ENCODE measurements at places on chromosomes 4 and X. TPM values are rescaled to one million over a fixed set of nuclear protein-coding genes. Genes with fewer than 3 reads are reported as not detected.

- peak; percentile 84 for DNase-seq
Measured at GRCh38 chr4:40506492-40506891, 123.2 kb downstream of the RBM47 start.

DNA sequence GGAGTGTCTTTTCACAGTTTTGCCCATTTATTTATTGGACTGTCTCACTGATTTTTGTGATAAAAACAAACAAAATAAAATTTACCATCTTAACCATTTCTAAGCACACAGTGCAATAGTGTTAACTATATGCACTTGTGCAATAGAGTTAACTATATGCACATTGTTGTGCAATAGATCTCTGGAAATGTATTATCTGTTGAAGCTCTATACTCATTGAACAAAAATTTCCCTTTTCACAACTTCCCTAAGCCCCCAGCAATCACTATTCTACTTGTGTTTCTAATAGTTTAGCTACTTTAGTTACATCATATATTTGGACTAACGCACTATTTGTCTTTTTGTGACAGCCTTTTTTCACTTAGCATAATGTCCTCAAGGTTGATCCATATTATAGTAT is 59.7 kb upstream of the BEX4 start:
- DNase-seq, result no peak

- no peak for DNase-seq
Measured at GRCh38 chrX:124393659-124394058, 47.3 kb downstream of the SH2D1A start.

DNA sequence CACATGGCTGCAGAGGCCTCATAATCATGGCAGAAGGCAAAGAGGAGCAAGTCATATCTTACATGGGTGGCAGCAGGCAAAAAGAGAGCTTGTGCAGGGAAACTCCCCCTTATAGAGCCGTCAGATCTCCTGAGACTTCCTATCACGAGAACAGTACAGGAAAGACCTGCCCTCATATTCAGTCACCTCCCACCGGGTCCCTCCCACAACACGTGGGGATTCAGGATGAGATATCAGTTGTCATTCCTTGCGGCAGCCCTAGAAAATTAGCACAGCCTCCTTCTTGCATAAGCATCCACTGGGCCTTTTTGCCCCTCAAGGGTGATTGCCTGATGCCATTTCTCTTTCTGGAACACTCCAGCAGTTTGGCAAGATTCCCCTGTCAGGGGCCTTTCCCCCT is 61.7 kb upstream of the STX18 start:
- no peak for DNase-seq

DNA sequence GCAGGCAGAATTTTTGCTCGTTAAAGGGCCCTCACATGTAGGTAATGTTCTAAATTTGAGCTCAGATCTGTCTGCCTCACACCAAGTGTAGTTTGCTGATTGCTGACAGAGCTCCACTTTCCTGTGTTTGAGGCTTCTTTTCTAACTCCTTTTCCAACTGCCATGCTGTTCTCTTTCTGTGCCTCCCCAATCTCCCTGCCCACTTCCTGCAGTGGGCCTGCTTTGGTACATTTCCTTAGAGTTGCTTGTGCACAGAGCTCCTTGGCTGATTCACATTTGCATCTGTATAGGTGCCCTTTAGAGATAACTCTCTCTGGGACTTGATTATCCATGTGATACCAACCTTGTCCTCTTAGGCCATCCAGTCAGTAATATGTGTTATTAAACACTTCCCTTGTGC is 4.5 kb downstream of the MED28 start:
- DNase-seq, result no peak

DNA sequence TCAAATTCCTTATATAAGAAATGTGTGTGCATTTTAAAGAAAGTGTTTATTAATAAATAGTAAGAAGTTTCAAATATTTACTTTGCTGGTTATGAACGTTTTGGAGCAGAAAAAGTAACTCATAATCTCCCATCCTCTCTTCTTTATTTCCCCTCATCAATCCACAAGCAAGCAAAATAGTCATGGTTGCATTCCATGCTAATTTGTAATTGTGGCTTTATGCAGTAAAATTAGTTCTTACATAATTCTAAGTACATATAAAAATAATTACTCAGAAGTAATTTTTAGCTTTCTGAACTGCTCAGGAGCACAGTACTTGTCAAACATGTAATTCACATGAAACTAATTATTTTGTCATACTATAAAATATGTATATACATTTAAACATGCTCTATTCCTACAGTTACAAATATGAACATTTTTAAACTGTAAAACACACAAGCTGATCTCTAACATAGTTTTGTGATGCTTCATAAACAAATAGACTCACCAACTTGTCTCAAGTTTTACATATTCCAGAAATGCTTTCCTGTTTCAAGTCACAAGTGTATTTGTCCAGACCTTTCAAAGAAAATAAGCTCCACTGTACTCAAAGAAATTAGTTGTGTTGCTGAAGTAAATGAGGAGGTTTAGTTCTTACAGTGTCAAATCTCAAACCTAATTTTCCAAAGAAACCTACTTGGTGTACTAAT is 218.9 kb downstream of the PABPC4L start:
- no peak for DNase-seq

Gene GPC4
- total RNA-seq, result 6.4 TPM

DNA sequence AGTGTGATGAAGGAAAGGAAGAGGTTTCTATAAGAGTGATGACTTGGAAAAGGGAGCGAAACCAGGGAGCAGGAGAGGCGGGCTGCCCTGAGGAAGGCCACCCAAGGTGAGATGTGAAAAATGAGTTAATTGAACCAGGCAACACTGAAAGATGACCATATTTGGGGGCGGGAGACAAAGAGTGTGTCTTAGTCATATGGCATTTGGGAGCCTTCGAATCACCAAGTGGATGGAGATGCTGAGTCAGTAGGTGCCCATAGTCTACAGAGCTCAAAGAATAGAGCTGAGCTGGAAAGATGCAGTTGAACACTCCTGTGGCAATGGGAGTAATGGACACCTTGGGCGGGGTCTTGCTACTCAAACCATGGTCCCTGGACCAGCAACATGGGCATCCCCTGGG is 8.3 kb upstream of the TLR8 start:
- no peak for DNase-seq

Gene TLR1
- total RNA-seq, result 0.49 TPM

Gene SUV39H1
- 2.8 TPM for total RNA-seq

Gene SSX3
- not detected for total RNA-seq

DNA sequence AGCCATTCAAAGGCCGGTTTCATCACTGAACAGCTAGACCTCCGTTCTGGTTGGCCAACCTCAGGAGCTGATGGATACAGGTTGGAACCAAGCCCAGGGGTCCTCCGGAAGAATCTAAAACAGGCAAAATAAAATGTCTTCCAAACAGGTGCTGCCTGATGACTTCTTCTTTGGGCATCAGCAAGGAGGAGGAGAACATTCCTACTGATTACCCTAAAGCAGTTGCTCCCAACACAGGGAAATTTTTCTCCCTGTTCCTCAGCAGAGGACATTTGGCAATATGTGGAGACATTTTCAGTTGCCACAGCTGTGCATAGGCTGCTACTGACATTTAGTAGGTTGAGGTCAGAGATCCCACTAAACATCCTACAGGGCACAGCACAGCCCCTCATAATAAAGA is 319.3 kb upstream of the PPARGC1A start:
- no peak for DNase-seq

Gene ZCCHC18
- total RNA-seq, result 0.51 TPM

Gene TEX13C
- not detected for total RNA-seq

Gene RPS3A
- total RNA-seq, result 1,463 TPM

Gene TREX2
- total RNA-seq, result 2.5 TPM

- DNase-seq, result no peak
Measured at GRCh38 chrX:140337263-140337662, 167.6 kb downstream of the SOX3 start.

- DNase-seq, result no peak
Measured at GRCh38 chrX:109585488-109585887, 39.5 kb downstream of the KCNE5 start.

- peak; percentile 32 for DNase-seq
Measured at GRCh38 chr4:186067757-186068385, 1.1 kb upstream of the TLR3 start.

GRCh38 chrX:12693754-12694153 is 97.5 kb upstream of the PRPS2 start:
- no peak for DNase-seq

Gene EREG
- 44.0 TPM for total RNA-seq

Gene PCSK1N
- 36.4 TPM for total RNA-seq

Gene IBSP
- not detected for total RNA-seq

Data from mammary epithelial cell (primary cell).